Stimulated activated CD4-positive, alpha-beta T cell treated with anti-CD3 and anti-CD28 coated beads, Interleukin-12 subunit alpha, Interleukin-12 subunit beta, amount 100 ng/mL, for 24 hours (primary cell): ENCODE measurements at places on chromosomes 12 and 14.

- no peak for DNase-seq
Observed at GRCh38 chr14:106493962-106494823, 967.8 kb downstream of the TMEM121 start.

- no peak for DNase-seq
Observed at GRCh38 chr14:74570696-74571095, 41.3 kb downstream of the LTBP2 start.

GRCh38 chr14:36130186-36130585, 46.3 kb downstream of the PTCSC3 start:
- DNase-seq = no peak

- no peak for DNase-seq
Observed at GRCh38 chr14:87772854-87773253, 220.1 kb downstream of the GALC start.

- no peak for DNase-seq
Observed at GRCh38 chr12:48351022-48351708, 446 bp upstream of the ZNF641 start.

GRCh38 chr14:70935135-70935534, 27.9 kb downstream of the PCNX1 start:
- DNase-seq = no peak
